ENCODE measurements at places on chromosomes 16 and 17. TPM values are rescaled to one million over a fixed set of nuclear protein-coding genes. Genes with fewer than 3 reads are reported as not detected.

- peaks cover 53% of the 10 kb centered on the region for H3K27me3 ChIP-seq
- H3K4me1 ChIP-seq: no peaks in the 10 kb centered on the region
- H3K36me3 ChIP-seq: no peaks in the 10 kb centered on the region
- DNase-seq: no peak
These were observed 10.2 kb downstream of the FOXF1 start for GRCh38 chr16:86520317-86521210.

DNA sequence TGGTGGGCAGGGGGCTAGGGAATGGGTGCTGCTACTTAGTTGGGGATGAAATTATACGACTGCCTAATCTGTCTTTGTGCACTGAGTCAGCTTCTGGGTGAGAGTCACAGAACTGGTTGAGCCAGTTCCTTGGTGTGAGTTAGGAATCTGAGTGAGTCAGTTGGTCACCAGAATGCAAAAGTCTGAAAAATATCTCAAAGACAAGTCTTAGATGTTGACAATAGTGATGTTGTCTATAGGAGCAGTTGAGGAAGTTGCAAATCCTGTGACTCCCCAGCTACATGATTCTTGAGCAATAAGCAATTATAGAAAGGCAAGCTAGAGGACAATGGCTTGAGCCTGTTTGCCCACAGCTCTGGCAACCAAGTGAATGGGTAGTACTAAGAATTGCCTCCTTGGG is 399.2 kb downstream of the CNTNAP4 start:
- no peaks in the 10 kb centered on the region for H3K27me3 ChIP-seq

SYNGR3 gene
- 0.30 TPM for polyA plus RNA-seq

DNA sequence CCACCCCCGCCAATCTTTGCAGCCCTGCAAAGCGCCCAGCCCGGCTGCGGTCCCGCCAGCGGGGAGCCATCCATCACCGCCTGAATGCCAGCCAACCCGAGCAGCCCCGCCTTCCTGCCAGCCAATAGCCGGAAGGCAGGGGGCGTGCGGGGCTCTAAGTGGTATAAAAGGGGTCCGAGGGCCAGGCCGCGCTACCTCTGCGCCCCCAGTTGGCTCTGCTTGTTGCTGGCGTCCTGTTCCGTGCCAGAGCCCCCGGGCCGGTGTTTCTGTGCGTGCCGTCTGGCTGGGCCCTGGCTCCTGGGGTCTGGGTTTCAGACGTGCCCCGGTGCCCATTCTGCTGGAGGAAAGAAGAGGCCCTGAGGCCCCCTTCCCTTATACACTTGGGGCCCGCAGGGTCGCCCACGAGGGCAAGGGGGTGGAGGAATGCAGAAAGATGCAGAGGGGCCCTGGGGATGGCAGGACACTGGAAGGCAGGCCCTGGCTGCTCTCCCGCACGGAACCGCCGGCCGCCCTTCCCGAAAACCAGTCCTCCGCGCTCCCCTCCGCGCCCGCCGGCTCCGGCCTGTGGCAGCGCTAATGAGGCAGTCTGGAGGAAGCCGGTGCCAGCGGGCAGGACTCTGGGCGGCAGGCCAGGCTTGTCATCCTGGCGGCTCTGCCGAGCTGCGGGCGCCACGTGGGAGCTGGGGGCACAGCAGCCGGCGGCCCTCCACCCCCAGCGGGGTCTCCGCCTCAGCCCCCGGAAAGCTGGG is 14.0 kb downstream of the COPZ2 start:
- peaks cover 40% of the 10 kb centered on the region for H3K4me1 ChIP-seq
- no peak for DNase-seq
- peak overlapping the region; percentile 73 for H3K27ac ChIP-seq

- peak overlapping the region; percentile 58 for H3K4me3 ChIP-seq
- no peak for DNase-seq
- peaks cover 19% of the 10 kb centered on the region for H3K36me3 ChIP-seq
- no peak overlapping the region for H3K27ac ChIP-seq
These were observed 853 bp upstream of the PDK2 start for GRCh38 chr17:50094243-50094752.
